A549 treated with AZD2906 at 1 μM for 4 hours (cell line): ENCODE measurements at places on chromosomes 5 and 9. TPM values are rescaled to one million over a fixed set of nuclear protein-coding genes. Genes with fewer than 3 reads are reported as not detected.

The PCDHB14 gene
- total RNA-seq, result 0.03 to 0.09 TPM (median 0.06 TPM) in 5 replicates

The LCN15 gene
- total RNA-seq, result 0.05 to 0.09 TPM (median 0.09 TPM) in 3 of 5 replicates, not detected in the others

The IRX1 gene
- not detected in 5 replicates for total RNA-seq

The FOXD4L6 gene
- 0.06 to 0.09 TPM in 2 of 5 replicates, not detected in the others for total RNA-seq
